ENCODE measurements at places on chromosomes 2 and 18. TPM values are rescaled to one million over a fixed set of nuclear protein-coding genes. Genes with fewer than 3 reads are reported as not detected.

The ECEL1 gene
- total RNA-seq, result not detected

The CXCR4 gene
- 169 TPM for total RNA-seq

DNA sequence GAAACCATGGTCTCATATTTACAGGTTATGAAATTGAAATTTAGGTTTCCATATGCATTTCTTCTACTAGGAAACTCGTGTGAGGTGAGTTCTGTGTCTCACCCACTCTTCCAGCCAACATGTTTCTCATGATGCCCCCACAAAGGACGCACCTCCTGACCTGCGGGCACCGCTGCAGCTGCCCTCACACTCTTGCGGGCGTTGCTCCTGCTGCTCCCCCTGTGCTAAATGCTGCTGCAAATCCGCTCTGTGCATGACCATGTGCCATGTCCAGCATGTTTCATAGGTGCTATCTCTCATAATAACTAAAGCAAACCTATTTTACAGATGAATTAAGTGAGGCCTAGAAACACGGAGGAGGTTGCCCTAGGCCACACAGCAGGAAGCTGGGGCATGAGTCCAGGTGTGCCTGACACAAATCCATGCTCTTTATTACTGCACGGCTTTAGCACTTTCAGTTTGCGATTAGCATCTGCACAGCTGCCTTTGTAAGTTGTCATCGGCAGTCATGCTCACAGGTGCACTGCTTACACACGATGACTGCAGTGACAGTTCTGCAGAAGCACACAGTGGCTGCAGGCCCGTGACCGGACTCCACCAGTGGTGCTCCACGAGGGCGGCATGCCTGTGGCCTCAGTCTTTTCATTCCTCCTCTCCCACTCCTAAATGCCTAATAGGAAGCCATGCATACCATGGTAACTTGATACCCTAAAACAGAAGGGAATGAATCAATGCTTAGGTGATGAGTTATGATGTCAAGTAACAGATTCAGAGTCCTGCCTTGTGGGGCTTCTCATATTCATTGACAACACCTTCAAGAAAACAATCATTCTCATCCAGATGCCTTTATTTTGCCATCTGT, 14.9 kb upstream of the GALR1 start:
- DNase-seq, result no peak

The MTERF4 gene
- total RNA-seq, result 38.0 TPM

DNA sequence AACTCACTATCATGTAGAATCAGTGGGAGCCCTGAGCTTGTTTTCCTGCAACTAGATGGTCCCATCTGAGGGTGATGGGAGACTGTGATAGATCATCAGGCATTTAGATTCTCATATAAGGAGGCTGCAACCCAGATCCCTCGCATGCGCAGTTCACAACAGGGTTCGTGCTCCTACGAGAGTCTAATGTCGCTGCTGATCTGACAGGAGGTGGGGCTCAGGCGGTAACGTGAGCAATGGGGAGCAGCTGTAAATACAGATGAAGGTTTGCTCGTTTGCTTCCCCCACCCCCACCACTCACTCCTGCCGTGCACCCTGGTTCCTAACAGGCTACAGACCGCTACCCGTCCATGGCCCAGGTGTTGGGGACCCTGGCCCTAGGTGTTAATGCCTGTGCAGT, 113.6 kb downstream of the RNF144A start:
- no peak for DNase-seq
